GM18507 (cell line): ENCODE measurements at places on chromosomes 1 and 21.

- peak; percentile 17 for DNase-seq
Observed at GRCh38 chr1:8276173-8276914, 41.6 kb upstream of the SLC45A1 start.

- no peak for DNase-seq
Observed at GRCh38 chr1:39900662-39901463, 854 bp downstream of the MYCL start.

- DNase-seq = no peak
Observed at GRCh38 chr1:174788981-174789380, 210.8 kb upstream of the CACYBP start.

GRCh38 chr1:230082211-230082610 lies 15.2 kb downstream of the GALNT2 start:
- no peak for DNase-seq

DNA sequence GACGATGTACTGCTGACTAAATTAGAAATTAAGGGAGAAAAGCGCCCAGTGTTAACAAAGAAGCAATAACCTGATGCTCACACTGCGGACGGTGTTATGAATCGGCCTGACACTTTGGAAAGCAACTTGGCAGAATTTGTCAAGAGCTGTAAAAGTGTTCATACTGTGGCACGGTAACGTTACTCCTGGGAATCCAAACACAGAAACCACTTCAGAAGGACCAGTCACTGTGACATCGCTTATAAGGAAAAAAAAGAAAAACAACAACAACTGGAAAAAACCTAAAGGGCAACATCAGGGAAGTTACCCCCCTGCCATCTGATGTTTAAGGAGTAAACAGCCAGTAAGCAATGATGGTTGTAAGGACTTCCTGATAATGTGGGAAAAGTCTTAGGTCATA lies 27.7 kb downstream of the CAPZB start:
- no peak for DNase-seq

DNA sequence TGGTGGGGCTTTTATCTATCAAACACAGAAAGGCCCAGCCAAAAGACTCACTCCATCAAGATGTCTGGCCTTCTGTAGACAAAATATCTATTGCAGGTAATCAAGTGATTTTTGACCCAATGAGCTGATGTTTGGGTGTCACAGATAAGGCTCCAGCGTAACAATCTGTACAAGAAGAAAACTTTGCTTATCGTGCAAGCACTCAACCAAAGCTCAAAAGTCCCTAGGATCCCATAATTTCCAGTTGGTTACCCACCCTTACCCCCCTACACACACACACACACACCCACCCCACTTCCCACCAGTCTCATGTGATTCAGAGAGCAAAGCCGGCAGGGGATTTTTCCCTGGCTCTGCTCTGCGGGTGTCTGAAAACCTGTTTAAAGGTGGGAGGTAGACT lies 5.8 kb downstream of the ITPKB start:
- no peak for DNase-seq

GRCh38 chr1:160144921-160145320 lies 6.5 kb upstream of the ATP1A4 start:
- no peak for DNase-seq
